A549 treated with CpdA at 1 μM for 4 hours (cell line): ENCODE measurements at places on chromosomes 1 and 21. TPM values are rescaled to one million over a fixed set of nuclear protein-coding genes. Genes with fewer than 3 reads are reported as not detected.

SIM2 gene
- total RNA-seq = 10.6 to 13.9 TPM (median 12.8 TPM) in 5 replicates

CLCA1 gene
- not detected in 5 replicates for total RNA-seq

KLHL12 gene
- total RNA-seq = 15.8 to 18.5 TPM (median 17.0 TPM) in 5 replicates

ERRFI1 gene
- 48.9 to 65.6 TPM (median 55.4 TPM) in 5 replicates for total RNA-seq

CFAP57 gene
- total RNA-seq = 0.21 to 0.58 TPM (median 0.33 TPM) in 5 replicates

SZRD1 gene
- total RNA-seq = 75.5 to 95.8 TPM (median 89.8 TPM) in 5 replicates

MPL gene
- total RNA-seq = 0.09 to 0.22 TPM in 2 of 5 replicates, not detected in the others

DCLRE1B gene
- 7.7 to 10.9 TPM (median 9.7 TPM) in 5 replicates for total RNA-seq

SLAMF6 gene
- not detected in 5 replicates for total RNA-seq

MYCL gene
- 0.99 to 1.4 TPM (median 1.3 TPM) in 5 replicates for total RNA-seq

LCE1E gene
- total RNA-seq = not detected in 5 replicates

RBM34 gene
- total RNA-seq = 61.4 to 78.1 TPM (median 67.0 TPM) in 5 replicates

TCP10L gene
- 0.45 to 0.91 TPM (median 0.59 TPM) in 5 replicates for total RNA-seq

EXTL1 gene
- not detected in 5 replicates for total RNA-seq
